ENCODE measurements at places on chromosomes 12 and 14. TPM values are rescaled to one million over a fixed set of nuclear protein-coding genes. Genes with fewer than 3 reads are reported as not detected.
A peak's percentile ranks its signal among the peaks of the same experiment; 100 is the strongest.

The CHST11 gene
- 7.8 TPM for total RNA-seq

GRCh38 chr12:66804563-66804974 lies 125.7 kb upstream of the GRIP1 start:
- no peak overlapping the region for H3K27ac ChIP-seq
- no peaks in the 10 kb centered on the region for H3K27me3 ChIP-seq
- no peak for DNase-seq

GRCh38 chr14:85517114-85517688 lies 12.7 kb upstream of the FLRT2 start:
- H3K4me1 ChIP-seq: no peaks in the 10 kb centered on the region
- H3K4me3 ChIP-seq: no peak overlapping the region
- H3K27ac ChIP-seq: no peak overlapping the region

DNA sequence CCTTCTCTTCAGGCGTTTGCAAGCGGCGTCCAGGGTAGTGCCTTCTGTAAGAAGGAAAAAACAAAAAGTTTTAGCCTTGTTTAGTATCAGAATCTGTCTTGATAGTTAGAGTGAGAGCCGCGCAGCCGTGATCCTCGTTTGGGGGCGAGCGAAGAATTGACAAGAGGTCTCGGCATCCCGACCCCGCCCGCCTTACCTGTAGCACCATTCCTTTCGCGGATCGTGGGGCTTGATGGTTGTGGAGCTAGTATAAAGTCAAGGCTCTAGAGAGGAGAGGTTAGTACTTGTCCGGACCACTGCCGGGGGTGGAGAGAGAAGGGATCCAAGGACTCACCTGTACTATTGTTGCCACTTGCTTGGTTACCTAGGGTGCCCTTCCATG lies 494 bp downstream of the TMTC3 start:
- H3K4me3 ChIP-seq: peak overlapping the region; percentile 69
- H3K4me1 ChIP-seq: no peaks in the 10 kb centered on the region
- peak overlapping the region; percentile 80 for H3K27ac ChIP-seq
- DNase-seq: no peak
- H3K27me3 ChIP-seq: no peaks in the 10 kb centered on the region

DNA sequence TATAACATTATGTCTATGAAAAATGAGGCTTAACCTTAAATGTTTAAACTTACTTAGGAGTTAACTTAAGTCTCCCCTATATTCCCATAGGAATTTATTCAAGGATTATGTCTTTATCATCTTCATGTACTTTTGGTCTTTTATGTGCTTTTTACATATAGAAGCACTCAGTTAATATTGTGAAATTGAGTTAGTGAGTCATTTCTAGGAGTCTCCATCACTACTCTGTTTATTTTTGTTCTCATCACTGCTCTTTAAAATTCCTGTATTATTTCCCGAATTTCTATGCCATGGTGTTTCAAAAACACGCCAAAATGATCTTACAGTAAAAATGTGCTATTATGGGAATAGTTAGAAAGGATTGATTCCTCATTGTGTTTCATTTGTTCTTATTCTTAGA lies 31.6 kb downstream of the TBC1D15 start:
- H3K4me1 ChIP-seq: peaks cover 34% of the 10 kb centered on the region
- H3K4me3 ChIP-seq: no peak overlapping the region
- no peak for DNase-seq
- no peak overlapping the region for H3K27ac ChIP-seq
- H3K27me3 ChIP-seq: no peaks in the 10 kb centered on the region

- DNase-seq: peak; percentile 56
- H3K4me1 ChIP-seq: no peaks in the 10 kb centered on the region
- no peak overlapping the region for H3K27ac ChIP-seq
- no peaks in the 10 kb centered on the region for H3K36me3 ChIP-seq
Observed at GRCh38 chr14:68820999-68821683, 28.3 kb upstream of the ZFP36L1 start.

The SCNN1A gene
- 18.7 TPM for total RNA-seq

- H3K4me1 ChIP-seq: peaks cover 15% of the 10 kb centered on the region
- H3K36me3 ChIP-seq: peaks cover 27% of the 10 kb centered on the region
- no peaks in the 10 kb centered on the region for H3K27me3 ChIP-seq
- H3K27ac ChIP-seq: peak overlapping the region; percentile 70
Observed at GRCh38 chr14:75647640-75648039, 13.0 kb downstream of the ERG28 start.

DNA sequence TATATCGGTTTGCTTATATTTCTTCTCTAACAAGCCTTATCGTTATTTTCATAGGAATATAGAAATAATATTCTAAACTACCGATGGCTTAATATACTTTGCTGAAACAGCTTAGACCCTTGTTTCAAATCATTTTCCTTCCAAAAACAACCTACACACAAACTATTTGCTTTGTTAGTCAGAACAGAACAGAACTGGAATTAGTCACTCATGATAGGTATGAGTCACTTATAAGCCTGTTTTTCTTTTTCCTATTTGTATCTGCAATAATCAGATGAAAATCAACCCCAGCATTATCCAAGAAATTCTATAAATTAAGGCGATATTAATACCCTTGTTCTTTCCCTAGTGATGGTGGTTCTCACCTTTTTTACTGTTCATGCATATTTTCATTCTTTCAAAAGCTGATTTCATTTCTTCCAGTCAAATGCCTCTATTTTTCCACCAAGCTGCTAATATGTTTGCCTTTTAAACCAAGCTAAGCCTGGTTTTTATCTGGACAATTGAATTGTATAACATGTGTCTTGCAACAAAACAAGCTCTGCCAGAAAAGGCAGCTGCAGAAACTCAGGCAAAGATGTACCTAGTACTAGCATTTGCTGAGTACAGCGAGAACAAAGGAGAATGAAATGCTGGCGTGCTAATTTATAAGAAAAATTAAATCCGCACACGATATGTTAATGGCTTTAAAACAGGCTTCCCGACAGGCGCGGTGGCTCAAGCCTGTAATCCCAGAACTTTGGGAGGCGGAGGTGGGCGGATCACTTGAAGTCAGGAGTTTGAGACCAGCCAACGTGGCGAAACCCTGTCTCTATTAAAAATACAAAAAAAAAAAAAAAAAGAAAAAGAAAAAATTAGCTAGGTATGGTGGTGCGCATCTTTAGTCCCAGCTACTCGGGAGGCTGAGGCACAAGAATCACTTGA lies 1418.2 kb downstream of the AACS start:
- no peaks in the 10 kb centered on the region for H3K36me3 ChIP-seq
- no peak overlapping the region for H3K27ac ChIP-seq
- no peak for DNase-seq
- no peaks in the 10 kb centered on the region for H3K4me1 ChIP-seq
- no peaks in the 10 kb centered on the region for H3K27me3 ChIP-seq

The PPM1A gene
- 37.0 TPM for total RNA-seq

All from right atrium auricular region (tissue), 2 donors.